ENCODE measurements at places on chromosomes 5 and 9.

DNA sequence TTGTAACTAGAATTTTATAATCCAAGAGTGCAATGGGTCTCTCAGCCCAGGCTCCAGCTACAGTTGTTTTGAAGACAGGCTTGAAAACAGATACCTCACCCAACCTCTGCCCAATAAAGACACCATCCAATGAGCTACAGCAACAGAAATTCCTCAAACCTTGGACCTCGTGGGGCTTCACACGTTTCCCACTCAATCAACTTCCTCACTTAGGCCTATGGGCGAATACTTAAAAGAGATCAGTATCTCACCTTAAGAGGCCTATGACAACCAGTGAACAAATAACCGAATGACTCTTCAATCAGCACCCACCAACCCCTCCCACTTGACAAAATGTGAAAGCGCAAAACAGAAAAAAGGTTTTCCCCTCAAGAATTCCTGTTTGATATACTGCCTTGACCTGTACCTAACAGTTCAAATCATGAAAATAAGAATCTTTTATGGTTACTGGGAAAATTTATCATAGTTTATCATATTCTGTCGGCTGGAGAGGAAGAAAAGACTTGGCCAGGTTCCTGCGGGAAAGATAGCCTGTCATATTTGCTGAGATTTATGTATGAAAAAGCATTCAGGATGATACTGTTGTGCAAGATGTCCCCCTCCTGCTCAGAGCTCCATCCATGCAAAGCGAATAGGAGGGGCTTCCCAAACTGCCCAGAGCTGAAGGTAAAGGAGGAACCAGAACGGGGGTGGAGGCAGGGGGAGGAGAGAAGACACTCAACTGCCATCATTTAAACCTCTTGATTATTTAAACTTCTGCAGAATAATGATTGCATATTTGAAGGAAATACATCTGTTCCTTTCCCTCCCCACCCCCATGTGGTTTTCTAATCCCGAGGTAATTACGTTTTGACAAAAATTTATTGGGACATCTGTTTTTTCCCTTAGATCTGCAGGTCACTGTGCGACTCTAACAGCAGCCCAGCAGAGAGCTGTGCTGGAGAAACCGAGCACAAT, 256.3 kb downstream of the NFIB start:
- DNase-seq: no peak

DNA sequence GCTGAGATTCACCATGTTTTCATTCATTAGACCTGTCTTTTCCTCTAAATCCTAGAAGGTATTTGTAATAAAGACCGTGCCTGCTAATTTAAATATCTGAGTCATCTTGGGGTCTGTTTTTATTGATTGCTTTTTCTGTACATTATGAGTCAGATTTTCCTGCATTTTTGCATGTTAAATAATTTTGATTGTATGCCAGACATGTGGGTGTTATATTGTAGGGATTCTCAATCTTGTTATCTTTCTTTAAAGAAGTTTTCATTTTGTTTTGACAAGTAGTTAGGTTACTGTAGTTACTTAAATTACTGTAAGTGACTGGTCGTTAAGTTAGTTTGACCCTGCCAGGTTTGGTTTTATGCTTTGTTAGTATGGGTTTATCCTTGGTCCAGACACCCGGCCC, 35.1 kb downstream of the EXOSC2 start:
- no peak for DNase-seq

DNA sequence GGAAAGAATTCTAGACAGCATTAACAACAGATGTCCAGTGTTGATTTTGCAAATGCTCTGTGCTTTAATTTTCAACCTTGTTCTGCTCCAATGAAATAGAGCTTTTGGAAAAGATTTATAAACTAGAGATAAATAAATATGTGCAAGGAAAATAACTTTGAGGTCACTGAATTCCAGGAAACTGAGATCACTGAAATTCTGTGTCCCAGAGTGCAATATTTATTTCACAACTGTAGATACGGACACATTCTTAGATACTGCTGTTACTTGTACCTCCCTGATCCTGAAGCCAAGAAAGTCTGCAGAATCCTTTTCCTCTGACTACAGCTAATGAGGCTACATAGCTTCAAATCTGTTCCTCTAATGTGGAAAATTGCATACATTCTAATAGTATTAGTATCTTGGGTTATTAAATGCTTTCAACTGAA, 222.9 kb downstream of the DOCK8 start:
- no peak for DNase-seq

DNA sequence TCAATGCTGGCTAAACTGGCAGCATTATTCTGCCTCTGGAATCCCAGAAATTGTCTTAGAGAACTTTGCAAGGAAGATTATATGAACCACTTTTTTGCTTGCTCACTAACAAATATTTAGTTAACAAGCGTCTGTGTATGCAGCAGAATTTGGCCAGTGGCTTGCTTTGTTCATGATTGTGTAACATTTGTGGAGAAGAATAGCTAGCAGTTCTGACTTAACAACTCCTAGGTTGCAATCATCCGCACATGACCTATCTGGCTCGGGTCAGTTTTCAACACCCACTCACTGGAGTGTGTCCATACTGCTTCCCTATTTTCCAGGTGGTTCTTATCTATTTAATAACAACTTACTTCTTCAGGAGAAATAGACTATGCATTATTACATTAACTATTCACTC, 98.5 kb downstream of the SNX18 start:
- no peak for DNase-seq

- DNase-seq: no peak
Measured at GRCh38 chr5:114327987-114328386, 33.9 kb upstream of the KCNN2 start.

DNA sequence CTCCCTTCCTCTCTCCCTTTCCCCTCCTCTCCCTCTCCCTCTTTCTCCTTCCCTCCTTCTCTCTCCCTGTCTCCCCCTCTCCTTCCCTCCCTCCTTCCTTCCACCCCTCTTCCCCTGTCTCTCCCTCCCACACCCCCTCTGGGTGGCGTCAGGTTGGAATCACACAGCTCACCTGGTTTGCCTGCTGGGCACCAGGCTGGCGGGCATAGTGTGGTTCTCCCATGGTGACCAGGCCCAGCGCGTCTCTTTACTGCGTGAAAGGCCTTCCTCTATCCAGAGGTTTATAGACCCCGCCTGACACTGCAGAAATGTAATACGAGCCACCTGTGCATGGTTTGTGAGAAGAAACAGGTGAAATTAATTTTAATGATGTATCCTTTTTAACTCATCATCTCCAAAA, 76.2 kb downstream of the MRPL36 start:
- DNase-seq: no peak

DNA sequence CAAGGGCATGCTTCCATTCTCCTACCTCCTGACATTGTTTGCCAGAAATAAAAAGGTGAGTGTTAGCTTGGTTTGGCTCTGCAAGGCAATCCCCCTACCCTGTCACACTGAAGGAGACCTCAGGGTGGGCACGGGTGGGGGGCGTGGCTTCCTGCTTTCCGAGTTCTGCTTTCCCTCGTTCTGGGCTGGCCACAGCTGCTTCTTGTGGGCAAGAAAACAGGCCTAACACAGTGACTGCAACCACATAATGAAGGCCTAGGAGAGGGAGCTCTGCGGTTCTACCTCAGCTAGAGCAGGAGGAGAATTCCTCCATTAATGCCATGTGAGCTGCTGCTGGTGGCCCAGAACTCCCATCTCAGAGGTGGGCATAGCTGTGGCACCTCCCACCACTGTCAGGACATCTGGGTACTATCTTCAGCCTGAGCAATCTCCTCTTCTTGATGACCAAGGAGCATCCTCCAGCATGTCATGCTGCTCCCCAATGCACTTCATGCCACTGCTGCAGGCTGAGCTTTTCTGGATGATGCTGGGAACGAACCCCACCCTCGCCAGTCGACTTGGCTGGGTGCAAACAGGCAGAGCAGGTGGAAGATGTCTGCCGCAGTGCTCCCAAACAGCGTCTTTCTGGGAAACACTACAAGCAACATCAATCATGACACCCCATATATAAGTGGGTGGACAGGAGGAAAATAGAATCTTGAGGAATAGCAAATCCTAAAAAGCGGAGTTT, 139.5 kb upstream of the RAPGEF1 start:
- no peak for DNase-seq

- no peak for DNase-seq
Measured at GRCh38 chr5:169646856-169647255, 9.8 kb downstream of the DOCK2 start.

GRCh38 chr5:110478895-110479294, 247.6 kb downstream of the TMEM232 start:
- no peak for DNase-seq

DNA sequence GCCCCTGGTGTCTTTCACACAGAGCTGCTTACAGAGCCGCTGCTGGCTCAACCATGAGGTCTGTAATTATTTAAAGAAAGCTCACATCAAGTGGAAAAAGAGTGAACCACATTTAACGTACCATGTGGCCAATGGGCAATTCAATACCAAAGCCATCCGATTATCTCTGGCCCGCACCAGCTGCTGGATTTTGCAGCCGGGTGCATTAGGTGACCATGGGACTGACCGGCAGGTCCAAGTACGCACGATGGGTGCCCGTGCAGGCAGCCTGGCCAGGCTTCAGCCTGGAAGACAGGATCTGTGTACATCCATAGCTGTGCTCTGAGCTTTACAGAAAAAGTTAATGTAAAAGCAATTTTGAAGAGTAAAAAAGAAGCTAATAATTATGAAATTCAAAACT, 20.5 kb downstream of the PPARGC1B start:
- no peak for DNase-seq

DNA sequence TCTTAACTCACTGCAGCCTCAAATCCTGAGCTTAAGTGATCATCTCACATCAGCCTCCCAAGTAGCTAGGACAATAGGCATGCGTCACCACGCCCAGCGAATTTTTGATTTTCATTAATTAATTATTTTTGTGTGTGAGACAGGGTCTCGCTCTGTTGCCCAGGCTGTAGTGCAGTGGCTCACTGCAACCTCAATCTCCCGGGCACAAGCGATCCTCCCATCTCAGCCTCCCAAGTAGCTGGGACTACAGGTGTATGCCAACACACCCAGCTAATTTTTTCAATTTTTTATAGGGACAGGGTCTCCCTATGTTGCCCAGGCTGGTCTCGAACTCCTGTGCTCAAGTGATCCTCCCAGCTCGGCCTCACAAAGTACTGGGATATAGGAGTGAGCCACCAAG, 41.4 kb downstream of the UBAP1 start:
- no peak for DNase-seq

- DNase-seq: no peak
Measured at GRCh38 chr5:176491101-176491502, 42.9 kb downstream of the FAF2 start.

DNA sequence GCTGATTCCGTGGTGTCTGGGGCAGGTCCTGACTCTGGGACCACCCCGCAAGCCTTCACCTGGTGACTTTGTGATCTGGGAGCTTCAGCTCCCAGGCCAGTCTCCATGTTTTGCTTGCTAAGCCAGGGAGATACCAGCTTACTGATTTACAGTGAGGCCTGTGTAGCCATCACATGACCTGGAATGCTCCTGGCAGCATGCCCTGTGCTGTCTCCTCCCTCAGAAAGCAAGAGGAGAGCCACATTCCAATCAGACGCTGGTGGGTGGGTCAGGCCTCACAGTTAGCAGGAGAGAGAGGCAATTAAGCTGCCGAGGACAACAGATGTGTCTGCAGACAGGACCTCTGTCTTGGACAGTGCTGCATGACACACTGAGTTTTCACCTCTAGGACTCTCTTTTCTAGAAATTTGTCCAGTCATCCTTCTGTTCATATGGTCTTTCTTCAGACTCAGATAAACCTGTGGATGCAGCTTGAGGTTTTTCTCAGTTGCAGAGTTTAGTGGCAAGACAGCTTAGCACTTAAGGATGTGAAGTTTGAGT, 24.4 kb upstream of the GRPEL2 start:
- no peak for DNase-seq

DNA sequence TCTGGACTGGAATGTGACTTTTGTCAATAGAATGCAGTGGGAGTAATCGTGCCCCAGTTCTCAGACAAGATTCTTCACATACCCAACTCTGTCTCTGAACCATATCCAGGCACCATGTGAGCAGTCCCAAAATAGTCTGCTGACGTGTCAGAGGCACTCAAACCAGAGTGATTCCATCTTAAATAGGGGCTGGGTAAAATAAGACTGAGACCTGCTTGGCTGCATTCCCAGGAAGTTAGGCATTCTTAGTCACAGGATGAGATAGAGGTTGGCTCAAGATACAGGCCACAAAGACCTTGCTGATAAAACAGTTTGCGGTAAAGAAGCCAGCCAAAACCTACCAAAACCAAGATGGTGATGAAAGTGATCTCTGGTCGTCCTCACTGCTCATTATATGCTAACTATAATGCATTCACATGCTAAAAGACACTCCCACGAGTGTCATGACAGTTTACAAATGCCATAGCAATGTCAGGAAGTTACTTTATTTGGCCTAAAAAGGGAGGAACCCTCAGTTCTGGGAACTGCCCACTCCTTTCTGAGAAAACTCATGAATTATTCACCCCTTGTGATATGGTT, 16.9 kb upstream of the PLCXD3 start:
- no peak for DNase-seq

- DNase-seq: no peak
Measured at GRCh38 chr9:105296877-105297287, 52.4 kb downstream of the SLC44A1 start.

DNA sequence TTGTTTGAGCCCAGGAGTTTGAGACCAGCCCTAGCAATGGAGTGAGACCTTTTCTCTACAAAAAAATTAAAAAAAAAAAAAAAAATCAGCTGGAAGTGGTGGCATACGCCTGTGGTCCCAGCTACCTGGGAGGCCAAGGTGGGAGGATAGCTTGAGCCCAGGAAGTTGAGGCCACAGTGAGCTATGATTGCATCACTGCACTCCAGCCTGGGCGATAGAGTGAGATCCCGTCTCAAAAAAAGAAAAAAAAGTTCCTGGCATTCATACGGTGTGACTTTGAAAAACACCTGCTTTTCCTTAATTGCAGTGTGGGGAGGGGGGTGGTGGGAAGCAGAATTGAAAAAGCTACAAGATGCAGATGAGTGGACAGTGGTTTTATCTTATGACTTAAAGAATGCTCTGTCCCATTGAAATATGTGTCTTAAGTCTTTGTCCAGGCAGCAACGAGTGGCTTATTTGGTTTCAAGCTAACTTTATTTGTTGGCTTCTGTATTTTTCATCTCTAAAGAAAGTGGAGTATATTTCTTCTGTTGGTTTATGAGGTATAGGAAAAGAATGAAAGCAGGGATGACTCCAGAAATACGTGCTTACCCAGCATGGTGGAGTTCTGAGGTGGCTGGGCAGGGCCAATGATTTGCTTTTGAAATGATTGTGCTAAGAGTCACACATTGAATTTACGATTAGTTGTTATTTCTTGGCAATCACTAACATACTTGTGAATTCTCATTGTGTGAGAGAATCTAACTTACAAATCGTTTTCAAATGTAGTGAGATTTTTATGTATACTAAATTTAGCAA, 27.8 kb downstream of the ROPN1L start:
- no peak for DNase-seq

GRCh38 chr9:137294091-137294680, 7.9 kb downstream of the NRARP start:
- DNase-seq: no peak

DNA sequence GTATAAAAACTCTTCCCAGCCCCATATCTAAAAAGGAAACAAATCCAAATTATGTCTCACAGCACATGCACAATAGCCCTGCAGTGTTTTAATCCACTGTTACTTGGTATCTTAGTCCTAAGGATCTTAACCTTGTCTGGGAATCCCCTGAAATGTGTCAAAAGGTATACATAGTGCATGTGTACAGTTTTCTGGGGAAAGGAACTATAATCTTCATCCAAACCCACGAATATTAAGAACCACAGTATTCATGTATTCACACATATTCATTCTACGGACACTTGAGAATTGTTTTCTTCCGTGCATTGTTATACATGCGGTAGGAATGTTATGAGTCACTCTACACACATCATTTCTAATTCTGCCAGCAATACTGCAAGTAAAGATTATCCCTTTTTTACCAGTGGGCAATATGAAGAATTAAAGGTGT, 47.8 kb upstream of the SNX2 start:
- DNase-seq: no peak

Measured in CD4-positive, alpha-beta T cell treated with Interleukin-17A for 4 hours (primary cell).